ENCODE measurements at places on chromosomes 4 and X. TPM values are rescaled to one million over a fixed set of nuclear protein-coding genes. Genes with fewer than 3 reads are reported as not detected.
A peak's percentile ranks its signal among the peaks of the same experiment; 100 is the strongest.

GRCh38 chr4:7287918-7288280 lies 95.6 kb downstream of the SORCS2 start:
- DNase-seq, result no peak

- DNase-seq, result no peak
Measured at GRCh38 chr4:144189121-144189520, 48.6 kb upstream of the GYPA start.

GRCh38 chrX:53682885-53683555 lies 3.5 kb downstream of the HUWE1 start:
- DNase-seq, result peak; percentile 36

GRCh38 chr4:185379326-185380295 lies 16.1 kb downstream of the LRP2BP start:
- no peak for DNase-seq

GRCh38 chr4:32147446-32148085 lies 1427.4 kb downstream of the PCDH7 start:
- DNase-seq, result no peak

The RBPJ gene
- 207 TPM for total RNA-seq

The CXCR3 gene
- total RNA-seq, result not detected

The PPARGC1A gene
- not detected for total RNA-seq

The GABRQ gene
- not detected for total RNA-seq
